ENCODE measurements at places on chromosomes 12 and 14.

DNA sequence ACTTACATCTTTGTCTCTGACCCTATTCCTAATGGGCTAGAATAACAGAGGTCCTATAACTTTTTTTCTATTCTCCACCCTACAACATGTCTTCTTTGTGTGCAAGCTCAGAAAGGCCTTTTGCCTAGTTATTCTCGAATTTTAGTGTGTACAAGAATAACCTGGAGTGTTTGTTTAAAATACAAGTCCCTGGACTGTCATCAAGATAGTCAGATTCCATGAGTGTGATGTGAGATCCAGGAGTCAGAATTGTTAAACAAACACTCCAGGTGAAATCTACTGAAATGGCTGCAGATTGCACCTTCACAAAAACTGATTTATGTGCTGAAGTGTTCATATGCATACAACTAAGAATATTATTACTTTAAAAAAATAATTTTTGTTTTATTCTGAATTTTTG is 114.4 kb upstream of the DIO2 start:
- DNase-seq, result no peak

GRCh38 chr12:52924764-52925716 is 20.2 kb upstream of the KRT8 start:
- DNase-seq, result no peak

GRCh38 chr14:64841121-64841651 is 38.5 kb downstream of the SPTB start:
- no peak for DNase-seq

DNA sequence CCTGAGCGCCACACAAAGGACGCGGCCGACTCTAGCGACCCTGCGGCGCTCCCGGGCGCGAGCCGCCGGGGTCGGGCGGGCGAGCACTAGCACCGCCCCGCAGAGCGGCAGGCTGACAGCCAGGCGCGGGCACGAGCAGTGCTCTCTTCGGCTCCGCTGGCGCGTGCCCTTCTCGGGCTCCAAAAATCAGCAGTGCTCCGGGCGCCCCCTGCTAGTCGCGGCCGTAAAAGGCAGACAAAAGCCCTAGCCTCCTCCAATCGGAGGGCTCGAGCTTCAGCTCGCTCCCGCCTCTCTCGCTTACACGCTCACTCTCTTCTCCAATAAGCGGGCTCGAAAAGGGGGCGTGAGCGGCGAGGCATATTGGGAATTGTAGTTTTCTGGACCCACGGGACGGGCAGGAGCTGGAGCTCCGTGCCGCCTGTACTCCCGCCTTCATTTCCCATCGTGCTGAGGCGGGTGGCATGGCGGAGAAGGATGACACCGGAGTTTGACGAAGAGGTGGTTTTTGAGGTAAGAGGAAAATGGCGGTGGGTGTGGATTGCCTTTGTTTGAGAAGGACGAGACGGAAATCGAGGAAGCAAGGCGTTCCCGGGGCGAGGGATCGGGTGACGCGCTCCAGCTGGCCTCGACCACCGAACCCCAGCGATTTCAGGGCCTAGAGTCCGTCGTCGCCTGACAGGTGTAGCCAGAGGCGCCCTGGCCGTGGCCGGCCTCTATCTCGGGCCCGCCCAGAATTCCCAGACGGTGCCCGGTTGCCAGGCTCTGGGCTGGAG is at the start of the genes FGD6 and VEZT:
Gene FGD6 (minus strand): TSS at position 91 of the 773 bp plus-strand sequence. CDS start 227 bp downstream, outside the sequence.
Gene VEZT (plus strand): TSS at position 431 of the 773 bp plus-strand sequence. CDS start 44 bp downstream, at position 475.
- peak; percentile 99 for DNase-seq

GRCh38 chr14:87698481-87698880 is 294.5 kb downstream of the GALC start:
- no peak for DNase-seq

- no peak for DNase-seq
These were observed 16.6 kb upstream of the IFI27L2 start for GRCh38 chr14:94145902-94146527.

DNA sequence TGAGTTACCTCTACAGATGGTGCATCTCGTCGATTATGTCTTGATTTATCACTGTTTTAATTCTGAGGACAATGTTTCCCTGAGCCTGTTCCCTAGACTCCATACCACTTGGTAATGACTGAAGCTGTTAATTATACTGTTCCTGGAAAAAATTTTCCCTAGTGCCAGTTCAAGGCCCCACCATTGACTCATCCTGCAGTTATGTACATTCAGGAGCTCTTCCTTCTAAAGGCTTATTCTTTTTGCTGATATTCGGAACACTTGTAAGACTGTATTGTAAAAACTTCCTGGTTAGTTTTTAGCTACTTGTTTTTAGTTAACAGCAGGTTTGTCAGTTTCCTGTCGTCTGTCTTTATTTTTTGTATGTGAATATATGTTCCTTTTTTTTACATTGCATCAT is 30.4 kb upstream of the PPP2R5E start:
- no peak for DNase-seq

DNA sequence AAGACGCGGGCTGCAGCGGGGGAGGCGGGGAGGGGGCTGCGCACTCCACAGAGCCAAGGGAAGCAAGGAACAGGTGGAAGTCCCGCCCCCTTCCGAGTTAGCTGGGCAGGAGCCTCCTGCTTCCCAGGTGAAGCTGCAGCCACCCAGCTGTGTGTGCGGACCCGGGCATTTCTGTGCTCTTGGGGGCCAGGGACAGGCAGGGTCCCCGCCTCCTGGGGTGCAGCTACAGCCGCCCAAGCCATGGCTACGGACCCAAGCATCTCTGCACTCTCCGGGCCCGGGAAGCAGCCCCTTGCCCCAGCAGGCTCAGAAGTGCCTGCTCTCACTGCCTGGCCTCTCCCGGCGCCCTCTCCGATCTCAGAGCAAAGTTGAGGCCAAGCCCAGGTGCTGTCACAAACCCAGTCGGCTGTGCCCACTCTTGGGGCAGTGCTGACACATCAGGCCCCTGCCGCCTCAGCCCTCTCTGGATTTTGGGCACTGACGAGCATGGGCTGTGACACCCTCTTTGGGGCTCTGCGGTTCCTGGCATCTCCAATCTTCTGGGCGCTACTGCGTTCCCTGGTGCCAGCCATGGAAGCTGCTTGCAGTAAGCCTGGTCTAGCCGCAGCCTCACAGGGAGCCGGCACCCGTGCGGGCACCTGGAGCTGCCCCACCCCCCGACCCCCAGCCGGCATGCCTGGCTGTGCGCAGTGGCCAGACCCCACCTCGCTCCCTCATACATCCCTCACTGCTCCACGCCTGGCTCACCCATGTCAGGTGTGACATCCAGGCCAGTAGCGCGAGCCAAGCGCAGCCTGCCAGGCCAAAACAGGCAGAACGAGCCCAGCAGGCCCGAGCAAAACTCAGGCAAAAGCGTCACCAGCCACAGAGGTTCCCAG is 8.5 kb upstream of the MGAT4C start:
- no peak for DNase-seq

- peak; percentile 65 for DNase-seq
These were observed 38.7 kb upstream of the CRY1 start for GRCh38 chr12:107131832-107132616.

GRCh38 chr14:84749191-84749955 is 780.6 kb upstream of the FLRT2 start:
- DNase-seq, result no peak

DNA sequence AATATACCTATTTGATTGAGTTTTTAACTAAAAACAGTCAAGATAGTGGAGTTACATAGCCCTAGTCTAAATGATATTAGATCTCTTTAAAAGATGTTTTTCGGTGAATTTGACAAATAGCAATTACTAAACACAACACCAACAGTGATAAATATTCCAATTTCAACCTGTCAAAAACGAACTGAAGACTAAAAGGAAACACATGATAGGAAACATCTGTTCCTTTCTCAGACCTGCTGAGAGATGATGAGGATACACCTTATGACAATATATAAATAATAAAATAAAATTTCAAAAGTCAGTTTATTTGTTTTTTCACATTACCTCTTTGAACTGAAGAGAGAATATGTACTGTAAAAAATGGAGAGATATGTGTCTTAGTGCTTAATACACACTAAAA is 232.7 kb downstream of the RASSF9 start:
- no peak for DNase-seq

DNA sequence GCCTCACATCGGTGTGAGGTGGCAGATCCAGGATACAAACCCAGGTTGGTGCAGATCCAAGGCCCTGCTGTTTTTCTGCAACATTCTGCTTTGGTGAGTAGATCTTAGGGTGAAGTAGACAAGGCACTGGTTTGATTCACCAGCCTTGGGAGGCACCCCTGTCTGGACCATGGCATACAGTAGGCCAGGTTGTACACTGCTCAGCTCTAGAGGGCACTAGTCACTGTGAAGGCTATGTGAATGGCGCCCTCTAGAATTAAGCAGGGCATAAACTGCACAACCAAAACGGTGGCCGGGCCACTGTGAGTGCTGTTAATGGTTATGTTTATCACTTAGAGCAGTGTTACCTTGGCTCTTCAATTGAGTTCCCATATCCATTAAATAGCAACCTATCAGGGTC is 280.6 kb upstream of the PWP1 start:
- peak; percentile 62 for DNase-seq

DNA sequence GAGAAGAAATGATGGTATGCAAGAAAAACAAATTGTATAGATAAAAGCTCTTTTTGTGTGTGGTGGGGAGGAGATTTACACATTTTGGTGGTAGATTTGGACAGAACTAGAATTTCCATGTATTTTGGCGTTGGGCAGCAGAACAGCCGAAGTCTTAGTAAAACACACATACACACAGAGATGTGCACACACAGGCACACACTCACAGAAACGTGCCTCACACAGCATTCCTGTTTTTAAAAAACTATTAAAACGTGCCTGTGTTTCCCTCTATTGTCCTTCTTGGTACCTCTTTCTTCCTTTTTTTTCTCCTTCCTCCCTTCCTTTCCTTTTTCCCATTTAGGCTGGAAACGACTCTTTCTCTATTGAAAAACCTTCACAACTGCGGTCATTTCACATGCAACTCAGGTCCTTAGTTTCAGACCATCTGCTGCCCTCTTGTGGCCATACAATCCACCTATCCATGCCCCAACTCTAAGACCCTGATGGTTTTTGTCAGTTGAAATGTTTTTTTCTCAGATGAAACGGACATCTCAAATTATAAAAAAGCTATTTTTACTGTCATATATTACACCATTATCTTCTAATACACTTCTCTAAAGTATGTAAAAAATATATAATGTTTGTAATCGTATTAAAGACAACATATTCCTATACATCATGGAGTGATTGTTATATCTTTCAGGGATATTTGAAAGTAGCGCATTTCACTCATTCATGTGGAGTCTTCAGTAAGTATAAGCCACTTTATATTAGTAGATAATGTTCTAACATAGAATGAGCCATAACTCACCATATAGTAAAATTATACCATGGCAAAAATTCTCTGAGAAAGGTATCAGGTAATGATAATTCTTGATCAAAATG is 386.7 kb upstream of the NOVA1 start:
- peak; percentile 50 for DNase-seq

GRCh38 chr12:14827043-14827442 is 13.1 kb upstream of the SMCO3 start:
- DNase-seq, result no peak

- no peak for DNase-seq
These were observed 11.1 kb upstream of the SLC6A12 start for GRCh38 chr12:225012-225411.

- DNase-seq, result no peak
These were observed 128.6 kb downstream of the PTCSC3 start for GRCh38 chr14:36047912-36048311.

GRCh38 chr14:22113401-22113800 is 439.8 kb upstream of the OR4E1 start:
- no peak for DNase-seq

- no peak for DNase-seq
These were observed 49.4 kb downstream of the MAGOHB start for GRCh38 chr12:10563966-10564365.

DNA sequence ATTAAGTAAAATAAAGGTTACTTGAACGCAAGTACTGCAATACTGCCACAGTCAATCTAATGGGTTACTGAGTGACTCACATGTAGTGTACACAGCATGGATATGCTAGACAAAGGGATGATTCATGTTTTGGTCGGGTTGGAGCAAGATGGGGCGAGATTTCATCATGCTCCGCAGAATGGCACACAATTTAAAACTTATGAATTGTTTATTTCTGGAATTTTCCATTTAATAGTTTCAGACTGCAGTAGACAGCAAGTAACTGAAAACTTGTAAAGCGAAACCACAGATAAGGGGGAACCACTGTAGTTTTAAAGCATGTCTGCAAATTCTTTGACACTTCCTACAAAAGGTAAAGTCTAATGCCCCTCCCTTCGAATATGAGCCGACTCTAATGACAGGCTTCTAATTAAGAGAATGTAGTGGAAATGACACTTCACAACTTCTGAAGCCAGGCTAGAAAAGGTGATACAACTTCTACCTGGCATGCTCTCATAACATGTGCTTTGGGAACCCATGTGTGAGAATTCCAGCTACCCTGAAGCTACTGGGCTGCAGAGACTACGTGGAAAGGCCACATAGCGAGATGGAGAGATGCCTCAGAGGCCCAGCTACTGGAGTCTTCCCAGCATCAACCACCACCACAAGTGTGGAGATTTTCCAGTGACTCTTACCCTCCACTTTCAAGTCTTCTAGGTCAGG is 13.9 kb upstream of the TCP11L2 start:
- no peak for DNase-seq

GRCh38 chr12:93135286-93136239 is 206.5 kb upstream of the EEA1 start:
- peak; percentile 63 for DNase-seq

DNA sequence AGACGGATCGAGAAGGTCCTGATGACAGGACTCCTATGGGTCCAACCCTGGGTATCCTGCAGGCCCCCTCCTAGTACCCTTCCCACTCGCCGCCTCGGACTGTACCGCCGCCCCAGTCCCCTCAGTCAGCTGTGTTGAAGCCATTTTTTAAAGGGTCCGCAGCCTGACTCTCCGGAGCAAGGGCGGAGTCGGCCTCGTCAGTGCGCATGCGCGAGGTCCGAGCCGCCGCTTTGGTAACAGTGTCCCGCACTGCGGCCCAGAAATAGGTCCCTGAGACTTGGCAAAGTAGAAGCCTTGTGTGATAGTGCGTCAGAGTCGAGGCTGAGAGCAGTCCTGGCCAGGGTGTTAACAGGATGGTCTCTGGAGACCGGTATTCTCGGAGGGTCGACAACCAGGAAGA is 769.0 kb upstream of the ALG10B start:
- no peak for DNase-seq

- DNase-seq, result no peak
These were observed 87.1 kb downstream of the ATP2B1 start for GRCh38 chr12:89621521-89621920.

- DNase-seq, result no peak
These were observed 58.7 kb downstream of the STX2 start for GRCh38 chr12:130780325-130780724.

DNA sequence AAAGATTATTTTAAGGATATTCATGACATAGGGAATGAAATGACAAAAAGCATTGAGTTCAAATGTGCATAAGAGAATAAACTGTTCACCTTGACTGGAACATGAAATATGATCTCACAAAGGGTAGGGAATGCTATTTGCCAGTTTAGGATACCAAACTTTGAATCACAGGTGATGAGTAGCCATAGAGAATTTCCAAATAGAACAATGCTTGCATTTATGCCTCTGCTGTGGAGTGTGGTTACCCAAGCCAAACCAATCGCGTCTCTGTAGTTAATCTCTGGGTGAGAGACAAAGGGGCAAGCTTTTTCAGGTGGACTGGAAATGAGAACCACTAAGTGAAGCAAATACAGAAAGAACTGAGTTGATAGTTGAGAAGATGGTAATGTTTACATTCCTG is 371.1 kb upstream of the RPL10L start:
- DNase-seq, result no peak

- no peak for DNase-seq
These were observed 220.5 kb downstream of the FOXN3 start for GRCh38 chr14:89196545-89196944.

Measured in NCI-H526 (cell line).